ENCODE measurements at places on chromosomes 3 and 15. TPM values are rescaled to one million over a fixed set of nuclear protein-coding genes. Genes with fewer than 3 reads are reported as not detected.

BNC1 gene
- not detected for total RNA-seq

EFHB gene
- total RNA-seq = 1.3 TPM

GRCh38 chr3:125219261-125219701 is 6.7 kb upstream of the SLC12A8 start:
- no peaks in the 10 kb centered on the region for H3K36me3 ChIP-seq
- no peak overlapping the region for H3K4me3 ChIP-seq
- no peak overlapping the region for H3K27ac ChIP-seq
- DNase-seq = no peak
- H3K27me3 ChIP-seq = no peaks in the 10 kb centered on the region

ZBTB47 gene
- 0.48 TPM for total RNA-seq

ABI3BP gene
- not detected for total RNA-seq

Measured in CD8-positive, alpha-beta memory T cell (primary cell).